ENCODE measurements at places on chromosomes 12 and 14. TPM values are rescaled to one million over a fixed set of nuclear protein-coding genes. Genes with fewer than 3 reads are reported as not detected.

DNA sequence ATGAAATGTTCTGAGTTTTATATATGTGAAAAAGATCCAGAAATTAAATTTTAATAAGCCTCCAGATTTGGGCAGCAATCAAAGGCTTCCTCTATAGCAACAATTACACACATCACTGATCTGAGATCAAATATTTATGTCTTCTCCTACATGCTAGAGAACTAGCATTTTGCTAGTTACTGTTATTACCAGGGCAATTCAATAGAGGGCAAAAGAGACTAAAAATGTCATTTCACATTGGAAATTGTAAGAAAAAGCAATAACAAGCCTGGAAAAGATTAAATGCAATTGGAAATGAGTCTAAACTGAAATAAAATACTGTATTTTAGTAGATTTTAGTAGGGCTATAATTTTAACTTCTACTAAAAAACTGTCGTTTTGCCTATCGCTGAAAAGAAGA is 32.6 kb upstream of the ANO6 start:
- DNase-seq: no peak

DNA sequence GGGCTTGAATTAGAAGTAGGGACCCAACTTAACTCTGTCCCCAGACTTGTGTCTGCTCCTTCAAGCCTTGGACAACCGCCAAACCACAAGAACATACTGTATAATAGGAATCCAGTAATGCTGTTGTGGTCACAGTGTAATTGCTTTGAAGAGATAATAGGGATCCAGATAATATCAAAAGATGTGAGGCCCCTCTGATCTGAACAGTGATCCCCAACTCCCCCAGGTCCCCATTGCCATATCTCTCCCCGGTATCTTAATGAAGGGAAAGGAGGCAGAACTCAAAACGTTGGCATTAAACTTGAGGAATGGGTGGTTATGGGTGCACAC is 8.5 kb upstream of the PLEKHH1 start:
- no peak for DNase-seq

DNA sequence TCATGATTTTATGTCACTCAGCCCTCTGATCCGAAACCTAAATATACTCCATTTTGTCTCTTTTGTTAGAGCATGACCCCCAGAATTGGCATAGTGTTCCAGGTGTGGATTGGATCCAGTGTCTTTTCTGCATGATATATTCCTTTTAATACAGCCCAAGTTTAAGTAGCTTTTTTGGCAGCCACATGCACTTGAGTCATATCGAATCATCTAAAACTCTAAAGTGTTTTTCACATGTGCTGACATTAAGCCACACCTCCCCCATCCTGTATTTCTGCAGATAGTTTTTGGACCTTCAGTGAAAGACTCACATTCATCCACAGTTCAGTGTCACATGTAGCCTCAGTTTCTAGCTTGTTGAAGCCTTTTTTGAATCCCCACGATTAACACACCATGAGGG is 30.6 kb downstream of the BORCS5 start:
- peak; percentile 44 for DNase-seq

- no peak for DNase-seq
Measured at GRCh38 chr12:97063292-97063935, 156.4 kb downstream of the NEDD1 start.

DNA sequence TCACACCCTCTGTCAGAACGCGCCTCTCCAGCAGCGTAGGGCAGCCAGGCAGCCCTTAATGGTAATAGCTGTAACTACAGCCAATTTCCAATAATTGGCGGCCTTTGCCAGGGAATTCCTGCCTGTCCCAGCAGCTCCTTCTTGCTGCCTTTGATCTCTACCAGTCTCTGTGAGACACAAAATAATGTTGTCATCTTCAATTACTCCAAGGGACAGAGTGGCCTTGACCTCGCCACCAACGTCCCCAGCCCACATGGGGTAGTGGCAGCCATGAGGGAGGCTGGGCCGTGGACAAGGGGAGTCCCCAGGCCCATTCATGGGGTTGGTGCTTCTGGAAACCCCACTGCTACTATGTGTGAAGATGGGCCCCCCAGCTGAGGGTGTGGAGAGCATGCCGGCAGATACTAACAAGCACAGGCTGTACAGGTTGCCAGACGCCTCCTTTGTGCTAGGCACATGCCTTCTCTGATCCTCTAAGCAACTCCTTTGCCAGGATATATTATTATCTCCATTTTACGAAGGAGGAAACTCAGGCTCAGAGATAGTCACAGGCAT is 17.4 kb upstream of the CLMN start:
- DNase-seq: no peak

GRCh38 chr12:108000111-108000510 is 129.0 kb upstream of the WSCD2 start:
- DNase-seq: no peak

GRCh38 chr12:31017535-31017934 is 56.1 kb upstream of the DDX11 start:
- DNase-seq: no peak

DNA sequence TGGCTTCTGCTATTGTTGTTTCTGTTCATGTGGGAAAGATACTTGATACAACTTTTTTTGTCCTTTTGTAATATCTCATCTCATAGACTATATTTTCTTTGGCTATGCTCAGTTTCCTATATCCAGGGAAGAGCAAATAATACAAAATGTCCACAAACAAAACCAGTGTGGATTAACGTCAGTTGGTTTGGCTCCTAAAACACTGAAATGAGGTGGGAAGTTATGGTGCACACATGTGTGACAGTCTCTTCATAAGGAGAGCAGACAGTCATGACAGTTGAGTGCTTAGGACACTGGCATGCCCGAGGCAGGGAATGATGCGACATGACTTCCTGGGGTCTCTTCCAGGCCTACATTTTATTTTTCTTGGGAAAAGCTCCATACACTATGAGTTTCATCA is 27.5 kb downstream of the RHOJ start:
- DNase-seq: no peak

IQSEC3 gene
- not detected for total RNA-seq

Data from HT1080 (cell line).